ENCODE measurements at places on chromosomes 3 and 15.

GRCh38 chr15:77487888-77488287 is 67.2 kb downstream of the HMG20A start:
- no peak for DNase-seq

DNA sequence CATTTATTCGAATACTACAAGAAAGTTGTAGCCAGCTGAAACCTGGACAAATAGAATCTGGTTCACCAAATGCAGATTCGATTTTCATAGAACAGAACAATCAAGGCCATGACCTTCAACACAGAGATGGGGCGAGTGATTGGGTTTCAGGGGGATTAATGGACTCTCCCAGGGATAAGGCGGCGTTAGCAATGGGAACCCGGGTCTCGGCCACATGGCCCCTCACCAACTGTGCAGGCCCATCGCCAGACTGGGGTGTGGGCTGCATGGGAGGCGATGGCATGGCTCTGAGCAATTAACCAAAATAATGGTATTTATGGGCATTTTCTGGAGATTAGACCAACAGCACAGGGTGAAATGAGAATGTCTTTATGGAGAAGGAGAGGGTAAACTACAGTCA is 34.2 kb downstream of the VGLL4 start:
- no peak for DNase-seq

GRCh38 chr3:51434746-51435327 is 43.8 kb downstream of the RBM15B start:
- DNase-seq = peak; percentile 9

GRCh38 chr3:7038394-7038793 is 177.5 kb downstream of the GRM7 start:
- no peak for DNase-seq

DNA sequence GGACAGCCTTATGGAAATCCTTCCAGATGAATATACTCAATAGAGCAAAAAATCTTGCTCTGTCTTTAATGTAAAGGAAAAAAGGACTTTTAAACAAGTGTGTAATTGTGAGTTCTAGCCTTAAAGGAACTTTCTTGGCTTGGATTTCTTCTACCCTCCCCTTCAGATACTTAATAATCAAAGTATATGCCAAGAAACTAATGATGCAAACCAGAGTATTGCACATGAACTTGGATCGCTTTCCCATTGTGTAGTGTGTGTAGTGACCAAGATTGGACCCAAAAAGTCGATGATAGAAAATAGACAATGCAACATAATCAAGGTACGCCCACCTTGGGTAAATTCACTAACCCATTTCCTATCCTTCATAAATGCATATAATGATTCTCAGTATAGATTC is 123.8 kb downstream of the TIGIT start:
- DNase-seq = no peak

- DNase-seq = no peak
Observed at GRCh38 chr15:40355976-40356585, 1.9 kb upstream of the DISP2 start.

- no peak for DNase-seq
Observed at GRCh38 chr3:23735535-23736326, 70.0 kb upstream of the UBE2E1 start.

DNA sequence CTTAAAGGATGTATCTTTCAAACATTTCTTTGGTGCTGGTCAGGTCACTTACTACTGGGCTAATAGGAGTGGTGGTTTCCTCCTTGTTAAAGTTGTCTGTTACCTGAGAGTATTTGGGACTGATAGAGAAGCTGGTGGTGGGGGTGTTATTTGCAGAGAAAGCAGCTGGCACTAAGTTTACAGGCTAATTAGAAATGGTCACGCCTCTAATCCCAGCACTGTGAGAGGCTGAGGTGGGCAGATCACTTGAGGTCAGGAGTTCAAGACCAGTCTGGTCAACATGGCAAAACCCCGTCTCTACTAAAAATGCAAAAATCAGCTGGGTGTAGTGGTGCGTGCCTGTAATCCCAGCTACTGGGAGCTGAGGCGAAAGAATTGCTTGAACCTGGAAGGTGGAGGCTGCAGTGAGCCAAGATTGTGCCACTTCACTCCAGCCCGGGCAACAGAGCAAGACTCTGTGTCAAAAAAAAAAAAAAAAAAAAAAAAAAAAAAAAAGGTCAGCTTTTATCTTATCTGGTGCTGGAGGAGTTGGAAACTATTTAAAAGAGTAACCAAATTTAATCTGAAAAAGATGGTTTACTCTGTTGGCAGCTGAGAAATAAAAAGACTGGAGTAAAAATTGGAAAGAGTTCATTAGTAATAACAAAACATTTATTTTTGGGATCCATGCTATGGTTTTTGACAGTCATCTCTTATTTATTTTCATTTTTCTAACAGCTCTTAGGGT is 332.6 kb downstream of the PTPRG start:
- DNase-seq = no peak

DNA sequence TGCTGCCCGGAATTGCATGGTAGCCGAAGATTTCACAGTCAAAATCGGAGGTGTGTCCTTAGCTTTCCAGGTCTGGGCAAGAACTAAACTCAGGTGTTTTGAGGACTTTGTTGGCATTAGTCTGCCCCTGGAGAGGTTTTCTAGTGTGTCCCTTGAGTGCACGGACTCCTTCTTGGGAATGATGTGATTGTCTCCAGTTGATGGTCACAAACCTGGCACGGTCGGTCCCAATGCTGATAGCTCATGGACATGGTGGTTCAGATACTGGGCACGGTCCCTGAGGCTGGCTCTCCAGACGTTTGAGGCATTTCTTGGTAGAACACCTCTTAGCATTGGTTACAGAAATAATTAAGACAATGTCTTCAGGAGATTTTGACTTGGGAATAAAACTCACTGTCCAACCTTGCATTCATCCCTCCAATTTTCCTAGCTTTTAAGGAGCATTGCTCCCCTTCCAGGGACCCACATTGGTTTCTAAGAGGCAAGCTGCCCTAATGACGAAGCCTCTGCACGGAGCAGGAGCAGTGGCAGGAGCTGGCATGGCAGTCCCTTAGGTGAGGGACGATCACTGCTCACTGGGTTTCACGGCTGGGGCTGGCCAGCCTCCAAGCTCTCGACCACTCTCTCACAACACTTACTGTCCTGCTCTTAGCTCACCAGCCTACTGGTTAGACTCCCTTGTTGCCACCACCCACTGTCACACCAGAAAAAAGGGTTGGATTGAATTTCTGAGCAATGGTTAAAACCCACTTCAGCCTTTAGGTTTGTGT is 68.1 kb downstream of the PGPEP1L start:
- no peak for DNase-seq

GRCh38 chr15:80966431-80967197 is 23.0 kb downstream of the MESD start:
- no peak for DNase-seq

DNA sequence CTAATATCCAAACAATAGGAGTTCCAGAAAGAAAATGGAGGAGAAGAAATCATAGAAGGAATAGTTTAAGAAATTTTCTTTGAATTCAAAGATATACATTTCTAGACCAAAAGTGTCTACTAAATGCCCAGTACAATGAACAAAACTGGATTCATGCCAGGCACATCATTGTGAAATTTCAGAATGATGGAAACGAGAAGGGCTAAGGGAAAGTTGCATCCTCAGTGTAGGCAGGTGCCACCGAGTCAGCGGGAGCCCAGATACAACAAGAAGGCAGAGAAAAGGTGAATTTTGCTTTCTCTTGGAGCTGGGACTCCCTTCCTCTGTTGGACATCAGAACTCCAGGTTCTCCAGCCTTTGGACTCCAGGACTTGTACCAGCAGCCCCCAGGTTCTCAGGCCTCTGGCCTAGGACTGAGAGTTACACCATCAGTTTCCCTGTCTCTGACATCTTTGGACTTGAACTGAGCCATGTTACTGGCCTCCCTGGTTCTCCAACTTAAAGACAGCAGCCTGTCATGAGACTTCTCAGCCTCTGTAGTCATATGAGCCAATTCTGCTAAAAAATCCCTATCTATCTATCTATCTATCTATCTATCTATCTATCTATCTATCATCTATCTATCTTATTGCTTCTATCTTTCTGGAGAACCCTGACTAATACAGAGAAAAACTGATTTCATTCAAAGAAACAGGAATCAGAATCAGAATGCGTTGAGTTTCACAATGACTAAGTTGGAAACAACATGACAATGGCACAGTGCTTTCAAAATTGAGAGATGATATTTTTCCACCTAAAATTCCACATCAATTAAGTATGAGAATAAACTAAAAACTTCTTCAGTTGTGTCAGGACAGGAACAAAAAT is 207.7 kb downstream of the FAM43A start:
- no peak for DNase-seq
